ENCODE measurements at places on chromosomes 12 and 14. TPM values are rescaled to one million over a fixed set of nuclear protein-coding genes. Genes with fewer than 3 reads are reported as not detected.

The NRL gene
- 2.0 TPM for total RNA-seq

- H3K27ac ChIP-seq = no peak overlapping the region
- no peak for DNase-seq
- H3K4me3 ChIP-seq = no peak overlapping the region
- no peaks in the 10 kb centered on the region for H3K4me1 ChIP-seq
- H3K27me3 ChIP-seq = peaks cover 11% of the 10 kb centered on the region
- H3K36me3 ChIP-seq = no peaks in the 10 kb centered on the region
These were observed 15.3 kb upstream of the NTF3 start for GRCh38 chr12:5416571-5416970.

DNA sequence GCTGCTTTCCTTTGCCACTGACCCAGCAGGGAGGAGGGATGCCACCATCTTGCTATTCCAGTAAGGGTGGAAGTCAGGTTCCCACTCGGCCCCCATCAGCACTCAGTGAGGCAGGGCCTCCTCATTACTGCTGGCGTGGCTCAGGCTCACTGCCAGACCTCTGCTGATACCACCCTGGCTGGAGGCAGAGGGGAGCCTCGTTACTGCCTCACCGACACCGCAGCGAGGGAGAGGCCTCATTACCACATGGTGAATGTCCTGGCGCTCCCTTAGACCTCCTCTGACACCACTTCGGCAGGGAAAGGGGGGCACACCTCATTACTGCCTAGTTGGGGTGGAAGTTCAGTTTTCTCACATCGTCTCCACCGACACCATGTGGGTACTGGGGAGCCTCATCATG is 354.1 kb downstream of the CACNA1C start:
- H3K4me3 ChIP-seq = no peak overlapping the region
- H3K27me3 ChIP-seq = no peaks in the 10 kb centered on the region

- no peak overlapping the region for H3K4me3 ChIP-seq
- H3K4me1 ChIP-seq = no peaks in the 10 kb centered on the region
- no peak for DNase-seq
- no peak overlapping the region for H3K27ac ChIP-seq
These were observed 275.2 kb upstream of the SSTR1 start for GRCh38 chr14:37932481-37932880.

GRCh38 chr14:95609398-95609990 is 74.6 kb downstream of the GLRX5 start:
- no peaks in the 10 kb centered on the region for H3K36me3 ChIP-seq
- H3K27me3 ChIP-seq = peaks cover 13% of the 10 kb centered on the region
- no peak overlapping the region for H3K27ac ChIP-seq

DNA sequence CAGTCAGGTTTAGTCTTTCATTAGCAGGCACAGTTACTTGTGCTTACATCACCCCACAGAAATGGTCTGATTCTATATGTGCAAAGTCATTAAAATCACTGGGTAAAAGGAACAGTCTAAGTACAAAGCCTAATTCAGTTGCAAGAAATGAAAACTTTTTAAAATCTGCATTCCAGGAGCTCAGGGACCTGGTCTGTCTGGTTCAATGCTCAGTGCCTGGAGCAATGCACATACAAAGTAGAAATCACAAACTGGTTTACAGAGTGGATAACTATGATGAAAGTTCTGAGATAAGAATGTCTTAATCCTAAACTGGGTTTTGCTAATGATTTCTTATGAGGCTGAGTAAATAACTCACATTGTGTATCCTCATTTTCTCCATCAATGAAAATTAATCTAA is 28.7 kb downstream of the LMNTD1 start:
- H3K27me3 ChIP-seq = no peaks in the 10 kb centered on the region
- H3K4me1 ChIP-seq = no peaks in the 10 kb centered on the region

The DNM1L gene
- 40.9 TPM for total RNA-seq

The TC2N gene
- total RNA-seq = 53.1 TPM

GRCh38 chr14:34766606-34767005 is 52.2 kb upstream of the CFL2 start:
- no peak for DNase-seq
- H3K4me3 ChIP-seq = no peak overlapping the region
- H3K27me3 ChIP-seq = no peaks in the 10 kb centered on the region
- no peak overlapping the region for H3K27ac ChIP-seq

The KLRC2 gene
- not detected for total RNA-seq

Data from lower lobe of right lung (tissue), 2 donors.